SK-MEL-5 (cell line): ENCODE measurements at places on chromosomes 3 and 15. TPM values are rescaled to one million over a fixed set of nuclear protein-coding genes. Genes with fewer than 3 reads are reported as not detected.

DNA sequence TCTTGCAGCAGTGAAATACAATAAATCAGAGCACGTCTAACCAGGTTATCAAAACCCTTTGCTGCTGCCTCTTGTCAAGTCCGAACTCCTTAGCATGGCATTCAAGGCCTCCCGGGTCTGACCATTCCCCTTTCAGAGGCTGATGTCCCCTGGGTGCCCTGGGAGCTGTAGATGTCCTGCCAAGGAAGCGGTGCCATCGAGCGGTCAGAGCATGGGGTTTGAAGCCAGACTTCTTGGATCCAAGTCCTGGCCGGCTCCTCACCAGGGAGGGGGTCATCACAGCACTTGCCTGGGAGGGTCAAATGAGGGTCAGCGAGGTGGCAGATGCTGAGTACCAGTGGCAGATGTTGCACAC is 496 bp downstream of the TF start:
- DNase-seq = no peak

GRCh38 chr3:169112153-169112892 is 551.2 kb downstream of the MECOM start:
- DNase-seq = no peak

GRCh38 chr3:143349455-143349854 is 229.9 kb downstream of the CHST2 start:
- no peak for DNase-seq

- no peak for DNase-seq
These were observed 841 bp downstream of the SLC6A20 start for GRCh38 chr3:45795509-45795881.

DNA sequence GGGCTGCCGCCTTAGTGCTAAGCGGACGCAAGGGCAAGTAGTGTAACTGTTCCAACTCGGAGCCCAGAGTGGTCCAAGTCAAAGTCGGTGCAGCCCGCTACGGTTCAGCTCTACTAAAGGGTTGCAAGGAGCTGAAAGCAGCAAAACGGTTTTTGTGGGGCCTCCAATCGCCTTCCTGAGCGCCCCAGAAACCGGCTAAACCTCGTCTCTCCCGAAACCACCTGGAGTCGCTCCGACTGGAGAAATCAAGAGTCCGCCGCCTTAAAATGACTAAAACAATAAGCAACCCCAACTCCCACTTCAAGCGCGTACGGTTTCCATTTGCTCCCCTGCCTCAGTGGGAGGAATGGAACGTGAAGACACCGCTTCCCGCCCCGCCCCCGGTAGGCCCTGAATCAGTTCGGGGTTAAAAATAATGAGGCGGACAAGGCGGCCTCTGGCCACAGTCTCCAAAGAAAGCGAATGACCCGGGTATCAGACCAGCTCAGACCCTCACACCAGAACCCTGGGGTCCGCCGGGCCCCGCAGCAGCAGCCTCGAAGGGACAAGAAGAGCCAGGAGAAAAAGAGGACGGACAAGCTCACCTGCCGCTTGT is 401 bp downstream of the SEC11A start:
- DNase-seq = peak; percentile 15

GRCh38 chr3:61202086-61202485 is 49.2 kb downstream of the FHIT start:
- no peak for DNase-seq

- no peak for DNase-seq
These were observed 38.7 kb upstream of the ZNF385D start for GRCh38 chr3:21789730-21790129.

- DNase-seq = no peak
These were observed 50.2 kb downstream of the KCNAB1 start for GRCh38 chr3:156170571-156170970.

GRCh38 chr3:65483480-65483879 is 555.2 kb downstream of the MAGI1 start:
- no peak for DNase-seq

DNA sequence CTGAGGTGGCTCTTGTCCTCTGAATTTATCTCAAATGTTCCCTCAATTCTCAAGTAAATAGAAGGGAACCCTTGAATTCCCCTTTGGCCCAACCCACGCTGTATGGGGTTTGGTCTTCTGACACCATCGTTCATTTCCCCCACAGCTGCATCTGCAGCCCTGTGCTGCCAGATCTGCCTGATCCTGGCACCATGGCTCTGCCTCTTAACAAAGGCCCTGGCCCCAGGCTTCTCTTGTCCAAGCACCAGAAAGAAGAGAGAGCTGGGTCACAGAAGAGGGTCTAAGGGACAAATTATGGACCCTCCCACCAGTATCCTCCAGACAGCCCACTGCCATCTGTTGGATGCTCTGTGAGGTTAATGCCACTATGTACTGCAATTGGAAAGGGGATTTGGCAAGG is 1.8 kb downstream of the MAP1A start:
- DNase-seq = no peak

DNA sequence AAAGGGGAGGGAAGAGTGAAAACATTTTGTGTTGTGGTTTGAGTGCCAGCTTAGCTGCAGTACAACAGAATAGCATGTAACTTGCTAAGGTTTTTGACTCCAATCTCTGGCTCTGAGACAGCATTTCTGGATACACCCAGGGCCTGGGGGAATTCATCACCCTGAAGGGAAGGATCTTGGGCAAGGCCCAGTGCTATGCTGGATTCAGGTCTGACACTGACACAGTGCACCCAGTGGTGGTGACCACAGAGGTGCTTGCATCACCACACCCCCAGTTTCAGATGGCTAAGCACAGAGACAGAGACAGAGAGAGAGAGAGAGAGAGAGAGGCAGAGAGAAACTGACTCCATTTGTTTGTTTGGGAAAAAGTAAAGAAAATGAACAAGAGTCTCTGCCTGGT is 74.1 kb upstream of the KBTBD8 start:
- no peak for DNase-seq

DNA sequence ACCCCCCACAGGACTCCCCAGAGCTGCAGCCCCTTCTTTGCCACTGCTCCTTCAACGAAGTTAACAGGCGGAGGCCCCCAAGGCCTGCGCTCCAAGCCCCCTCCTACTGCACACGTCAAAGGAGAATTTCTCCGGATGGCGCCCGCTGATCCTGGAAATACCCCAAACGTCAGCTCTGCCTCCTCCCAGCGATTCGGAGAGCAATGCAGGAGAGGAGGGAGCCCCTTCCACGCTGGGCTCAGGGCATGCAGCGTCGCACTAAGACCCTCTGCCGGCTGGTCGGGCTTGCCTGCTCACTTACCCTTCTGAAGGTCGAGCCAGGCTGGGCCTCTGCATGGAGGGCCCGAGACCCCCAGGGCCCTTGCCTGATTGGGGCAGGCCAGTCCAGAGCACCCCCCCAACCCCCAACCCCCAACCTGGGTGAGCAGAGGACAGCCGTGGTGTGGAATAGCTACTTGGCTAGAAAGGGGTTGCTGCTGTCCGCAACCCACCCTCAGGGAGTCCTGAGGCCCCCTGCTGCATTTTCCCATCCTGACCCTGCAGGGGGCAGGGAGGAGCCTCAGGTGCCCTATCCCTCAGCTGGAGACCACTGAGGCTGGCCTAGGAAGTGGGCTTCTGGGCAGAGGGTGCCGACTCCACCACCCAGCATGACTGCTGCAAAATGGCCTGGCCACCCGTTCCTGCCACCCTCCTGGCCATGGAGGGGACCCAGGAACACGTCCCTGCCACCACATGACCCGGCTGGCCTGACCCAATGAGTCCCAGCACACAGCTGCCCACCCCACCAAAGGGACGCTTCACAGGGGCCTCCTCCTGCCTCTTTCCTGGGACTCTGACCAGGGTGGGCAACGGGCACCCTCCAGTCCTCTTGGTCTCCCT is 976 bp downstream of the ATP2B2 start:
- no peak for DNase-seq

DNA sequence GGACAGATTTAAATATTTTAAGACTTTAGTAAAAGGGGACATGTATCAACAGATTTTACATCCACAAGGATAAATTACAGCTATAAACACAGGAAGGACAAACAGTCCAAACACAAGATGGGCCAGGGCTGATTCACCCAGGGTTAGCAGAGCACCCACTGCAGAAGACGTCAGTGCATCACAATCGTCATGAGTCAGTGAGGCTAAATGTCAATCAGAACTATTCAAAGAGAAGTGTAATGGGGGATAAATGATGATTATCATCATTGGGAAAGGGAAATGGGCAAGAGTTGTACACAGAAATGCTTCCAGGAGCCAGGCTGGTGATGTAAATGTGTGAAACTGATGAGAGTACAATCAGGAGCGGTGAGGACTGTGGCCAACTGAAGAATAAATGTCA is 226.8 kb downstream of the PLCL2 start:
- DNase-seq = no peak

DNA sequence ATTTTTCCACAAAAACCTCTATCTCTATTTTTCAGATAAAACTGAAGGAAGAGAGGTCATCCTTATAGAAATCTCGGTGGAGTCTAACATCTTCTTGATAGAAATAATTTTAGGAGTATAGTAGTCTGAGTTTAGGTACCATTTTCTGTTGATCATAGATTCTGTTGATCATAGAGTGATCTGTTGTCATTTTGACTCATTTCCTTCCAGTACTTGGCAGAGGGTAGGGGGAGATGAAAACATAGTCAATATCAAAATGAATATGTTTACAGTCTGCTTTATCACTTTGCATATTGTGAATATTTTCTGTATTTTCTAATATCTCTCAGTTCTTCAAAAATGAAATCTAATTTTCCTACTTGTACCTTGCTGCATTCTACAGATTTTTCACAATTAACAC is 353.4 kb downstream of the FEZF2 start:
- no peak for DNase-seq

Gene IL17RB
- not detected in 2 replicates for total RNA-seq

Gene QARS1
- 228 and 236 TPM in 2 replicates for total RNA-seq

Gene AADAC
- total RNA-seq = not detected in 2 replicates
